Epithelial cell of esophagus (primary cell): ENCODE measurements at places on chromosomes 16 and 17.

DNA sequence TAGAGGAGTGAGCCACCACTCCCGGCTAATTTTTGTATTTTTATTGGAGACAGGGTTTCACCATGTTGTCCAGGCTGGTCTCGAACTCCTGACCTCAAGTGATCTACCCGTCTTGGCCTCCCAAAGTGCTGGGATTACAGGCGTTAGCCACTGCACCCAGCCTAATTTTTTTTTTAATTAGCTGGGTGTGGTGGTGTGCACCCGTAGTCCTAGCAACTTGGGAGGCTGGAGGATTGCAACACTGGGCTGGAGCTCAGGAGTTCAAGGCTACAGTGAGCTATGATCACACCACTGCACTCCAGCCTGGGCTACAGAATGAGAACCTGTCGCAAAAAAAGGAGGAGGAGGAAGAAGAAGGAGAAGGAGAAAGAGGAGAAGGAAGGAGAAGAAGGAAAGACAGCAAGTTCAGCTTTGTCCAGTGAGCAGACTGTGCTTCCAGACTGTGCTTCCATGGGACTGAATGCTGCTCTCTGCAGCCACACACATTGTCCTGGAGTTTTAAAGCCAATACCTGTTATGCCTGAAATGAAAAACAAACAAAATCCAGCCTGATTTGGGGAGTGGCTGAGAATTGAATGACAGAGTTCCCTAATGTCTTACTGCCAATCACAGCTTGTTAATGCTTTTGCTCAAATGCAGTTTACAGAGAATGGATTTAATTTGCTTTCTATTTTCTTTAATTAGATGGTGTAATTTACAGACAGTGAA lies 2.8 kb upstream of the TNFRSF13B start:
- DNase-seq: peak; percentile 34

DNA sequence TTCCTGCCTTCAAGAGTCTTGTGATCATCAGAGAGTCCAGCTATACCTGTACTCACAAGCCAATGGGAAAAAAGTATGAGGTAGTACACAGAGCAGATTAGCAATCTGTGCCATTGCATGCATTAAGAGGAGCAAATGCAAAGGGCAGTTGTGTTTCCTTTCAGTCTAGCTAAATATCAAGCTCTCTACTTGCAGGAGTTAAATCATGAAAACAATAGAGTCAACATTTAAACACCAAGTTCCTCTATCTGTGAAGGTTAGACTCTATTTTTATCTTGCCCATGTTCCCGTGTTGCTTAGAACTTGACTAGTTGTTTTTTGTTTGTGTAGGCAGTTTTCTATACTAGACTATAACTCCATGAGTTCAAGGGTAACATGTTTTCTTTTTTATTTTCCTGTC lies 4.7 kb upstream of the FAM20A start:
- no peak for DNase-seq

DNA sequence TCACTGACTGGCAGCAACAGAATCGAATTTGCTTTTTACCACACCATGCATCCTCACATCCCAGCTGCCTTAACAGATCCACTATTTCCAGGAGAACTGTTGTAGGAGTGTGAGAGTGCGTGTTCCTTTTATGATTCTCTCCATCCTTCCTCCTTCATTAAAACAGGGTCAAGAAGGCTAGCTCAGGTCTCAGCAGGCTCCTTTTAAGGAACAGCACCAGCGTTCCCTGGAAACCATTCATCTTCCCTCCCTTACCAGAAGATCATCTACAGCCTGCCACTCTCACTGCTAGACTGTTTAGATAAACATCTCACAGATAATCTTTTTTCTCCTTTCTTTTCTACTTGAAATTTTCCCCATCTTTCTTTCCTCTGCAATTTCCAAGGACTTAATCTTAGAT lies 1531.9 kb upstream of the CDH8 start:
- DNase-seq: no peak

GRCh38 chr17:44110823-44111633 lies 12.4 kb downstream of the HDAC5 start:
- peak; percentile 72 for DNase-seq

DNA sequence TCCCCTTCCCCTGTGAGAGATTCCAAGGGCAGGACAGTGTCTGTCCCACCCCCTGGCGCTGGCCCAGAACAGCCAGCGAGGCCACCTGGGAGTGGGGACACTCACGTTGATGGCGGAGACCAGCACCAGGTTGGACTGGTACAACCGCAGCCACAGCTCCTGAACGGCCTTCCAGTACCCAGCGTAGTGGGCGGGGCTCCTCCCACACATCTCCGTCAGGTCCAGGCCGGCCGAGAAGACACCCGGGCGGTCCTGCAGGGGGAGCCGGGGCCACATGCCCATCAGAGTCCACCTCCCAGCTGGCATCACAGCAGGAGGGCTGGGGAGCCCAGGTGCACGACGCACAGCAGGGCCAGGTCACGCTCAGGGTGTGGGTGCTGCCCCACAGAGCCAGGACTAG lies 7.1 kb downstream of the ECI1 start:
- no peak for DNase-seq

DNA sequence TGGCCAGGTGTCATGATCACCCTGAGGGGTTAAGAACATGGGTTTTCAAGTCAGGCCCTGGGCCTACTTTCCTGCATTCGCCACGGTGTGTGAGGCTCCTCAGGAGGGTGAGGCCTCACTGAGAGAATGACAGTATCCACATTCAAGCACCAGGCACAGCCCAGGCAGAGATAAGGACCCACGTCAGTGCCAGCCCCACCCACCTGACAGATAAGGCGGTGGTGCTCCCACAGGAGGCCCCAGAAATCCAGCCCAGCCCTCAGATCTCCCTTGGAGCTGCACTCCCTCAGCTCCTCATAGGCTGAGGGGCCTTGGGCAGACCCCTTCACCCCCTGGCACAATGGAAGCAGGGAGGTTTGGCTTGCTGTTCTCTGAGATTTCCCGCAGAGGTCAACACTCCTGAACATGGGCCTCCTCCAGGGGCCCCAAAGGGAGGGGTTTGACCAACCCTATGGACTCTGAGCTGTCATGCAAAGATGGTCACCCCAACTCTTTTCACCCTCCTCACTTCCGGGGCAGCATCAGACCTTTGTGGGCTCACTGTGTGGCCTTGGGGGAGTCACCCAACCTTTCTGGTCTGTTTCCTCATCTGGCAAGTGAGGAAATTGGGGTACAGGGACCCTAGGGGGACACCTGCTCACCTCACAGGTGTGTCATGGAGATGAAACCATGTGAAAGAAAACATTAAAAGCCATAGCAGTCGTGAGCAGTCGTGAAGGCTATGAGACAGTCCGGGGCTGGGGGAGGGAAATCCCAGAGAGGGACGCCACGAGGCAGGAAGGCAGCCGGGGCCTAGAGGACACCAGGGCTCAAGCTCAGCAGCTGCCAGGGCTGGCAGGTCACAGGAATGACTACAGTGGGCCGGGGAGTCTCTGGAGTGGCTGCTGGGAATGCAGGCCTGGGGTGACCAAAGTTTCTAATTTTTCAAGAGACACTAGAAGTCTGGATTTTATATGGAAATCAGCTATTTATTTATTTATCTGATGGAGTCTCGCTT lies 15.4 kb downstream of the PLLP start:
- DNase-seq: no peak

- peak; percentile 32 for DNase-seq
Measured at GRCh38 chr17:68719431-68719830, 118.3 kb upstream of the FAM20A start.

- DNase-seq: no peak
Measured at GRCh38 chr16:74700116-74700437, 585 bp downstream of the MLKL start.

GRCh38 chr16:1981398-1981836 lies at the start of gene NOXO1:
TSS of gene NOXO1 (minus strand) at chr16:1981469. CDS start at chr16:1981179, 290 bp downstream.
- no peak for DNase-seq

- DNase-seq: no peak
Measured at GRCh38 chr17:10349403-10349802, 23.4 kb downstream of the MYH13 start.

DNA sequence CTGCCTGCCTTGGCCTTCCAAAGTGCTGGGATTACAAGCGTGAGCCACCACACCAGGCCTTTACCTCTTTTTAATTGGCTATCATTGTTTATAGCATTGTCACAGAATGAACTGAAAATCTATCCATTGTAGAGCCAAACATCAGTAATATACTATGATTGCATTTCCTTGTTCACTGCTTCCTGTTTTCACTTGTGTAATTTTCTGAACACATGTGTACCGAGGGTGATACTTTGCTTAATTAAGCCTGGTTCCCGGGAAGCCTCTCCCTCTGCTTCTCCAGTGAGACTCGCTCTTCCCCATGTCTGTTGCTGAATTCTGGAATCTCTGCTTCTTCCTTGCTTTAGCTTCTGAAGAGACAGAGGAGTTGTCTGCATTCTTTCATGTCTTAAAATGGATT lies 33.1 kb downstream of the POLR3E start:
- DNase-seq: no peak

GRCh38 chr17:14875557-14876412 lies 389.3 kb downstream of the PMP22 start:
- DNase-seq: peak; percentile 32

GRCh38 chr17:37640015-37640414 lies 3.2 kb downstream of the DDX52 start:
- no peak for DNase-seq

- no peak for DNase-seq
Measured at GRCh38 chr17:46745376-46745775, 73.1 kb downstream of the WNT3 start.

GRCh38 chr16:74583926-74584666 lies 22.8 kb downstream of the GLG1 start:
- DNase-seq: no peak

- peak; percentile 33 for DNase-seq
Measured at GRCh38 chr17:7440834-7441195, 1.5 kb downstream of the FGF11 start.

- no peak for DNase-seq
Measured at GRCh38 chr17:45775148-45775547, 9.0 kb upstream of the CRHR1 start.

GRCh38 chr16:64225036-64225435 lies 896.8 kb downstream of the CDH11 start:
- DNase-seq: no peak

- no peak for DNase-seq
Measured at GRCh38 chr17:7410634-7411426, 3.2 kb downstream of the NLGN2 start.

GRCh38 chr17:49633250-49633649 lies 44.6 kb downstream of the SPOP start:
- no peak for DNase-seq

GRCh38 chr17:76265624-76266243 lies 586 bp downstream of the UBALD2 start:
- DNase-seq: peak; percentile 60

GRCh38 chr16:82623241-82623640 lies 3.5 kb upstream of the CDH13 start:
- no peak for DNase-seq

- peak; percentile 33 for DNase-seq
Measured at GRCh38 chr17:67200727-67201301, 44.2 kb downstream of the HELZ start.

DNA sequence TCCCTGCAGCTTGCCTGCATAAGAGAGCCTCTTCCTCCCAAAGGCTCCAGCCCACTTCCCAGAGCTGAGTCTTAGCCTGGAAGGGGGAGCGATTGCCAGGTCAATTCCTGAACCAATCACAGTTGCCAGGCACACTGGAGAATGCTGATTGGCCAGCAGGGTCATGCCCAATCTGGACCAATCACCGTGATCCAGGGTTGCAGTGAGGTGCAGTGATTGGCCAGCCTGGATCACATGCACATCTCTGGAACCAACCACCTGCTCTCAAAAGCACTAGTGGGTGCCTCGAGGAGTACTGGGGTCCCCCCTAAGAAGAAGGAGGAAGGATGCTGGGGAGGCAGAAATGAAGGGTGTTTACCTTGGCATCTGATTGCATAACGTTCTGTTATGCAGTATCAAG lies 18.4 kb downstream of the NAGPA start:
- DNase-seq: no peak

DNA sequence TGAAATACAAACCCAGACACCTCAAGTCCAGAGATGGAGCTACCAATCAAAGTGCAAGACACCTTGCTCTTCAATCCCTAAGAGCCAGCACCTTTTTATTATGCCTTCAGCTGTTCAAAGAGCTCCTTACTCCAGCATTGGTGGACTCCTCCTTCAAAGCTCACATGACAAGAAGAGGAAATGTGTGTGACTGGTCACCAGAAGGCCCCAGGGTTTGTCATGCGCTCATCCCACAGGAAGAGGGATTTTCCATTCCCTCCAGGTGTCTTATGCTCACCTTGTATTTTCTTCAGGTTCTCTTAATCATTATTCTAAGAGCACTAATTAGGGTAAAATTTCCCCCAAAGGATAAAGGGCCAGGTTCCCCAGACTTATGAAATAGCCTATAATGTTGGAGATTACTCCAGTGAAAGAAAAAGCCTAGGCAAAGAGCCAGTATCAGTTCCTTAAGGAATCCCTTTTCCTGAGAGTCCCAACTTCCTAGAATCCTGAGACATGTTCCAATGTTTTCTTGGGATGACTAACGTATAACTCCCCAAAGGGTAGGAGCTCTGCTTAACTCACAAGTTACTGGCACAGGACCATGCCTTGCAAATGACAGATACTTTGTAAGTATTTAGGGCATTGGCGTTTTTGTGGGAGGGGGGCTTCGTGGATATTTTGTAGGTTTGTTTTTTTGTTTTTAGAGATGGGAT lies 56.9 kb upstream of the SOX9 start:
- DNase-seq: peak; percentile 54

DNA sequence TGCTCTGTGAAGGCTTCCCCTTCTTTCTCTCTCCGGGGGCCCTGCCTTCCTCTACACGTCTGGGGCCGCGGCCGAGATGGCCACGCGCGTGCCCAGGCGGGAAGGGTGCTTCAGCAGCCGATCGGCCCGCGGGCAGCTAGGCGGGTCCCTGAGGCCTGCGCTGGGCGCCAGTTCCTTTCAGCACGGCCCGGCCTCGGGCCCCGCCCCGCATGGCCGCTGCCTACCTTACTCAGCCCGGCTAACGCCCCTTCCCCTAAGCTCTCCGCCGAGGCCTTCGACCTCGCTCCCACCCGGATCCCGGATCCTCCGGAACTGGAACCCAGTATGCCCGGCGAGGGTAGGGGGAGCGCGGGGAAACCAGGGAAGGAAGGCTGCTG lies 335 bp downstream of the TMEM11 start:
- peak; percentile 48 for DNase-seq

- peak; percentile 32 for DNase-seq
Measured at GRCh38 chr17:4362141-4362540, 4.3 kb downstream of the UBE2G1 start.

- peak; percentile 87 for DNase-seq
Measured at GRCh38 chr17:77425791-77426641, 285.2 kb downstream of the SEC14L1 start.

GRCh38 chr16:8158051-8158450 lies 432.3 kb downstream of the TMEM114 start:
- DNase-seq: no peak

DNA sequence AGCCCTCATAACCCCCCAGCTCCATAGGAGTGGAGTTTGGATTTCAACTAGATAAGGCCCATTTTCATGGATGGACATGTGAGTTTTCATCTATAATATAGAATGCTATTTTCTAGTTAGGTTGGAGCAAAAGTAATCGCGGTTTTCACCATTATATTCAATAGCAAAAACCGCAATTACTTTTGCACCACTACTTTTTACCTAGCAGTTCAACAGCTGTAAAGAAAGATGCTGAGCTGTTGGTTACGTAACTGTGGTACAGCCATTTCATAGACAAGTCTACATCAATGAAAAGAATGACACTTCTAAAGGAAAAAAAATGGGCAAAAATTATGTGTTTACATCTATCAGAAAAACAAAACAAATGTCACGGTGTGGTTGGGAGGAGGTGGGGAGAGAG lies 507.7 kb downstream of the MAF start:
- no peak for DNase-seq
